ENCODE measurements at places on chromosomes 6 and 20.

- no peak for DNase-seq
Observed at GRCh38 chr6:3325210-3325609, 66.5 kb downstream of the PSMG4 start.

- no peak for DNase-seq
Observed at GRCh38 chr6:124055963-124056362, 252.3 kb downstream of the NKAIN2 start.

DNA sequence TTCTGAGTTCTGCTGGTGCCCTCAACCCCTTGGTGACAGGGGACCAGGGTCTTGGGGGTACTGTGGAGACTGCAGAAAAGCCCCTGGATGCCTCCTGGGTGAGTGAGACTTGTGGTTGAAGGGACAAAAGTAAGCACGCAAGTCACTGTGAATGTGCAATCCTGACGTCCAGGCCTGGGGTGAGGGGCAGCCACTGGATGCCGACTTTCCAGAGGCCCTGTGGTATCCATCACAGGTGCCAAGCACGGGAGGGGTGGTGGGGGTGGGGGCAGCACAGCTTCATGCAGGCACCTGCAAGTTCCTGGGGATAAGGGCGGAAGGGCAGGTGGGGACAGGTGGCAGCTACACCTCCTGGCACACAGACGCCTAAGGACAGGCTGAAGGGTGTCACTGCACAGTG lies 20.1 kb upstream of the UBE2V1 start:
- no peak for DNase-seq

DNA sequence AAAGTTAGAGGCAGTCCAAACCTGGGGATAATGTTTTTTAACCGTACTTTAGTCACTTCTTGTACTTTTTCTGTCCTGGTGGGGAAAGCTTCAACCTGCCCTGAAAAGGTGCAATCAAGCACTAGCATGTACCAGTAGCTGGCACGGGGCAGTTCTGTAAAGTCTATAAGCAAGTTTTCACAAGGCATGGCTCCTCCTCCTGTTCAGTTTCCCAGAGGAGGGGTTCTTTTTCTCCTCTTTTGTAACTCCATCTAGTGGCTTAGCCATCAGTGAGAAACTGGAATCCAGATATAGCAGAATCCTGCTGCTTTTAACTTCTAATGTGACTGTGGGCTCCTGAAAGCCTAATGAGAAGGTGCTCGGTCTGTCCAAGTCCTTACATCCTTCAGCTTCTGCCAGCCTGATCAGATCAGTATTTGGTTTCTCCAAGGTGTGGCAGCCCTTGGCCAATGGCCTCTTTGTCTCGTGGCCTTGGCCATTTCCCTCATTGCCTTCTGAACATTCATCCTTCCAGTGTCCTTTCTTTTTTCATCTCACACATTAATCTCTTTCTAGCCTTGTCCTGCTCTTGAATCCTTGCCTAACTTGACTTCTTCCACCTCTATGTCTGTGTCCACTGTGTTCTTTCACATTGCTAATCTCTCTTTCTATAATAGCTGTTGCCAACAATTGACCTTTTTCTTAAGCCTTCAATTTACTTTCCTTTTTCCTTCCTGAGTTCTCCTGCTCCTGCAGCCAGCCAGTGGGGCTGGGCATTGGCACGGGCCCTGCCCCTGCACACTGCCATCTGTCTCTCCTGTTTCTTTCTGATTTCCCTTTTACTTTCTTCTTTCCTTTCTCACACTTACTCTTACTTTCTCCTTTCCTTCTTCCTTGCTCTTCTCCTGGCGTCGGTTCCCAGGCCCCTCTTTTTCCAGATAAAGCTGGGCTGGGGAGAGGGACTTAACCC lies 222.0 kb upstream of the SYNCRIP start:
- no peak for DNase-seq

GRCh38 chr20:56922497-56922896 lies 293.4 kb downstream of the TFAP2C start:
- no peak for DNase-seq

DNA sequence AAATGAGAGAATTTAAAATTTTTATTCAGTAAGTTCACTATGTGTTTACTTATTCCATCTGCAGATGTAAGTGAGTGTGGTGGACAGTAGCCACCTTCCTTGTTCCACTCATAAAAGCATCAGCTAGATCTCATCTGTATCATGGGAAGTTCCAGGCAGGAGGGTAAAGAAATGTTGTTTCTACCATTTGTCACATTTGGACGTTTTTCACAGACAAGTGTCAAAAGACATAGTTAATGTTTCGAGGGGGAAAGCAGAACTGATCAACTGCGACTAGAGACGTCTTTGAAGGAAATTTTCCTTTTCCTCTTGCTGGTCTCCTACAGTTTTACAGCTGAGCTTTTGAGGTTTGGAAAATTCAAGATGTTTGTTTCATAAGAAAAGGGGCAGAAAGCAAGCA lies 55.9 kb upstream of the ISM1 start:
- no peak for DNase-seq

GRCh38 chr6:55003719-55004430 lies 157.3 kb downstream of the FAM83B start:
- no peak for DNase-seq

GRCh38 chr6:138817799-138818198 lies 21.9 kb downstream of the ECT2L start:
- DNase-seq, result peak; percentile 93

DNA sequence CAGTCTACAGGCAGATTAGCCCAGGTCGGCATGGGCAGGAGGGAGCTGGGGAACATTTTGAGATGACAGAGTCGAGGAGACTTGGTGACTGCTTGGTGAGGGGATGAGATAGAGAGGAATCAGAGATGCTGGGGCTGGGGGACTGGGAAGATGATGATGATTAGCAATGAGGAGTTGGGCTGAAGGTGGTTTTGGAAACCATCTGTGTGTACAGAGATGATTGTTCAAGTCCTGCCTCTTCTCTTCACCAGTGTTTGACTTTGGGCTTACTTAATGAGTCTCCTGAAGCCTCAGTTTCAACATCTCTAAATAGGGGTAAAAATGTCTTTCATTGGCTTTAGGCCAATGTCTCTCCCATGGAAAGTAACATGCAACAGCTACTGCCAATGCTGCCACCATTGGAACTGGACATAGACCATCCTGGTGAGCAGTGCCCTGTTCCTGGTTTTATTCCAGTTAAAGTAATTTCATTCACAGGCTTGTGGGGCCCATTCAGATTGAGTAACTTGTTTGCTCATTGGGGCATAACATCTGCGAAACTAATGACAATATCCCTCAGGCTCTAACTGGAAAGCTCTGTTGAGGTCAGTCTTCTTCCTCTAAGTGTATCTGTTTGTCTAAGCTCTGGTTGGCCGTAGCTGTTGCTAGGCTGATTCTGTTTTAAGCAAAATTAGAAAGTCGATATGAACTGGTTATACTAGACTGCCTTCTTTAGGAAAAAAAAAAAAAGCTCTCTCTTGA lies 99.1 kb downstream of the ARMC2 start:
- peak; percentile 80 for DNase-seq

GRCh38 chr6:46772762-46773161 lies 20.4 kb upstream of the MEP1A start:
- DNase-seq, result no peak

- no peak for DNase-seq
Observed at GRCh38 chr20:3107464-3108025, 23.0 kb upstream of the AVP start.

- DNase-seq, result no peak
Observed at GRCh38 chr20:4445784-4446183, 275.9 kb upstream of the PRND start.

- no peak for DNase-seq
Observed at GRCh38 chr6:127289934-127290333, 23.3 kb downstream of the RNF146 start.

DNA sequence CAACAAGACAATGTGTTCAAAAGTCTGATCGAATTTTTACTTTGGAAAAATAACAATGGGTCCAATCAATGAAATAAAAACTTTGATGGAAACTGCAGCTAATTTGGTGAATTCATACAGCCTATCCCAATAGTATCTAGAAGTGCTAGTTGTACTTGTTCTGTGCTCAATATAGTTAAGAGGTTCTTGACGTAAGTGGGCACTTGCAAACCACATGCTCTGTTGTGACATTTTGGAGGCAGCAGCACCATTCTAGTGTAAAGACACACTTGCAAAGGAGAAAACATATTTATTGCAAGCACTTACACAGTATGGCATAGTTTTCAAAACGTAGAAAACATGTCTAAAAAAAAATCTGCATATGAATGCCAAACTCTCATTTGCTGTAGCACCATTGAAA lies 6.7 kb upstream of the KLHL31 start:
- no peak for DNase-seq

GRCh38 chr20:32229251-32229747 lies 21.6 kb downstream of the POFUT1 start:
- DNase-seq, result no peak

DNA sequence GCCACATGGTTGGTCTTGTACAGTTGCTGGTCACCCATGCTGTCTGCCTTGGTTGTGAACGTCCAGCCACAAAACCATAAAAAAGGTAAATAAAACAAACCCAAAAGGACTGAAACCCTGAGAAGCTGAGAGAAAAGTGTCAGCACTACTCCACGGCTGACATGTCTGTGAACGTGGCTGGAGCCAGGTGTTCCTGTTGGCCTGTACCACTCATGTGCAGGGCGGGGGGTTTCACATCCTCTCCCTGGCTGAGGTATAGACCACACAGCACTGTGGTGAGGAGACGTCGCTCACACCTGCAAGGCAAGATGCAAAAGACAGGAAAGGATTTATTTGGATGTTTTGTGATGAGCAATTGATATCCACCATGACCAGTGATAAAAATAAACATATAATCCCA lies 51.9 kb upstream of the MRPS10 start:
- no peak for DNase-seq

DNA sequence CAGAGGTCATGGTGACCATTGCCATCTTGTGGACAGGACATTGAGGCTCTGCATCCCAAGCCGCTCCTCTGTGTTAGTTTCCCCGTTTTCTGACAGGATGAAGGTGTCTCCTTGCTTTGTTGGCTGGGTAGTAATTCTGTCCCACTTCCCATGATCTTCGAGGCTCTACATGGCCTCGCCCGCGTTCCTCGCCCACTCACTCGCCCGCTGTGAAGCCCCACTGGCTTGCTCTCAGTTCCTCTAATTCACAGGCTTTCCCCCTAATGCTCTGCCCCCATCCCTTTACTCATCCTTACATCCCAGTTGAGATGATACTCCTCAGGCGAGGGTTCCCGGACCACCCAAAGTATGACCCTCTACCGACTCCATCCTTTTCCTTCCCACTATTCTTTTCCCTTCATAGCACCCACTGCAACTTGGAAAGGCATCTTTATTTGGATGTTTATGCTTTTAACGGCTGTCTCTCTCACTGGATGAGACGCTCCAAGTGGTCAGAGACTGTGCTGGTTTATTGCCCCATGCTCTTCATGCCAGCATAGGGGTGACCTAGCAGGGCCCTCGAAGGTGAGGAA lies 511 bp upstream of the SLC35B2 start:
- DNase-seq, result no peak

- DNase-seq, result peak; percentile 60
Observed at GRCh38 chr6:56860475-56860874, 94.4 kb upstream of the BEND6 start.

DNA sequence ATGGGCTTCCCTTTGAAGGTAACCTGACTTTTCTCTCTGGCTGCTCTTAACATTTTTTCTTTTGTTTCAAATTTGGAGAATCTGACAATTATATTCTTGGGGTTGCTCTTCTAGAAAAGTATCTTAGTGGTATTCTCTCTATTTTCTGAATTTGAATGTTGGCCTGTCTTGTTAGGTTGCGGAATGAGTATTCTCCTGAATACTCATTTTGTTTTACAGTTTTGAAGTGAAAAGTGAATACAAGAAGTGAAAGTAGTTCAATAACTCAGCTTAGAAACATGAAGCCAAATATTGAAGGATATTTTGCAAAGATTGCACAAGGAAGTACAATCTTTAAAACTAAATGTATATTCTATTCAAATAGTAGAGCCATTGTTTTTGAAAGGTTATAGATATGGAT lies 120.2 kb upstream of the MAP3K4 start:
- no peak for DNase-seq

DNA sequence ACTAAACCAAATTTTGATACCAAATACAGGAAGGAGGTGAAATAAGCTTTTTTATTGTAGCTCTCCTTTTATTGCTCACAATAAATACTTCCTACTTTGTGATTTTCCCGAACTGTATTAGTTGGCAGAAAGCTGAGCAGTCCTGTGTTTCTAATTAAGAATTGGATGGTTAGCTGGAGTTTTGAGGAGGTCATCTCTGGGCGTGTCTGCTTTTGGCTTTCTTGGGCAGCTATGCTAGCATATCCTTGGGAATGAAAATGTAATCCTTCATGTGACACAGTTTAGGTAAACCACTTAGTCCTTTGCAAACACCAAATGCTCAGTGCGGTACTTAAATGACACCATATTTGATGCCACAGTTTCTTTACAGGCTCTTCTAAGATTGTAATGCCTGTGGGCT lies 67.5 kb downstream of the MTHFD1L start:
- DNase-seq, result no peak

DNA sequence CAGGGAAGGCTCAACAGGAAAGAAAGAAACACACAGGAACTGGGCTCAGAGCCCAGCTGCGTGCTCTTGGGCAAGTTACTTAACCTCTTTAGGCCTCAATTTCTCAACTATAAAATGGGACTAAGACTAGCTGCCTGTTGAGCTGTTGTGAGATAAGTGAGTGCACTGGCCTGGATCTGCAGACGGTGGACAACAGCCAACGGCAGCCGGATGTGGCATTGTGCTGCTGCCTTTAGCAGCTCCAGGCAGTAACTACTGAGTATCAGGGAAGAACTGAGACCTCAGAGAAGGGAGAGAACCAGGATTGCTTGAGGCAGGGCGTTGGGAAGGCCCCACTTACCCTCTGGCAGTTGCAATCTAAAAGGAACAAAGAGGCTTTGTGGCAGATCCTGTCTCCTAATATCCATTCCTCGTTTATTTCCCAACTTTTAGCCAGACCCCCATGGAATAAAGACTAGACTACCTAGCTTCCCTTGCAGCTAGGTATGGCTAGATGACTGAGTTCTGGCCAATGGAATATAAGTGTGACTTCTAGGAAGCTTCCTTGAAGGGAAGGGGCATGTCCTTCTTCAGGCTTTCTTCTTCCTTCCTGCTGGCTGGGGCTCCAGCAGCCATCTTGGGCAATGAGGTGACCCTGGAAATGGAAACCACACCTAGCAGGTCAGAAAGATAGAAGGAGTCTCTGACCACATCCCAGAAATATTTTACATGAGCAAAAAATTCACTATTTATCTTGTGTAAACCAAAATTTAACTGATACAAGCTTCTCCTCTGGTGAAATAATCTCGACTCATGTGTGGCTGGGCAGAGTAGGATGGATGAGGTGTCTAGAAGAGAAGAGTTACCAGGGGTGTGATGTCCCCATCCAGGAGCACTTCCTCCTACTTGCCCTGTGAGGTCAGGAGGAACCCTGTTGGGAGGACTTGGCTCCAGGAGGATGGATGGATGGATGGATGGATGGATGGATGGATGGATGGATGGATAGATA lies 67.6 kb downstream of the MRPL14 start:
- no peak for DNase-seq

DNA sequence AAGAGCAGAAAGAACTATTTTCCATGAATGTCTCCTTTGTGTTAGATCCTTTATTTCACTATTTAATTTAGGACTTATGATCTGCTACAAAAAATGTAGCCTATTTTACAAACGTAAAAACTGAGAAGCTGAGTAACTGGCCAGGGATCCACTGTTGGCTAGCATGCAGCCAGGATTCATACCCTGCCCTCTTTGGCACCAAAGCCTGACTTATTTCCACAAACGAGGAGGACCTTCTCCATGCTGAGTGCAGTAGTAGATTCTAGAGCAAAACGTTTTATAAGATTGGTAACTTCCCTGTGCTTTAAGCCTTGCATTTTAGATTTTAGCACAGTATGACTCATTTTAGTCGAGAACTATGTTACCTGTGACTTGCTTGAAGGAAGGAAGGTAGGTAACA lies 74.3 kb downstream of the NCOA7 start:
- DNase-seq, result no peak

- no peak for DNase-seq
Observed at GRCh38 chr6:91083211-91083610, 496.3 kb upstream of the MAP3K7 start.
